ENCODE measurements at places on chromosomes 5 and 9.

DNA sequence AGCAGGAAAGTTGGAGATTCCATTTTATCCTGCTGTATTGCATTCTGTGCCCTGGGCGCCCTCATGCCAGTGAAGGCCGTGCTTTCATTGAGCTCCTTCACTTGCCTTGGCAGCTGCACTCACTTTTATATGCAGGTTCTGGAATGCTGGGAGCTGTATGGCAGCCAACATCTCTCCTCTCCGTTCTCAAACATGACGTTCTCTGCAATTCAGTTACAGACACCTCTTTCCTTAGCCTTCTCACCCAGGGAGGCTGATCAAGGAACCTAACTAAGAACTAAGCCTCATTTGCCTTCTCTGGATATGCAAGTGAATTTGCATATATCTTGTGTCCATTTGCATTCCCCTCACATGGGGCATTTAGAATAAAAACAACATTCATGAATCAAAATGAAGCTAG lies 29.4 kb upstream of the PURA start:
- no peak for DNase-seq

- DNase-seq, result no peak
Observed at GRCh38 chr9:2740616-2741015, 23.3 kb downstream of the KCNV2 start.

DNA sequence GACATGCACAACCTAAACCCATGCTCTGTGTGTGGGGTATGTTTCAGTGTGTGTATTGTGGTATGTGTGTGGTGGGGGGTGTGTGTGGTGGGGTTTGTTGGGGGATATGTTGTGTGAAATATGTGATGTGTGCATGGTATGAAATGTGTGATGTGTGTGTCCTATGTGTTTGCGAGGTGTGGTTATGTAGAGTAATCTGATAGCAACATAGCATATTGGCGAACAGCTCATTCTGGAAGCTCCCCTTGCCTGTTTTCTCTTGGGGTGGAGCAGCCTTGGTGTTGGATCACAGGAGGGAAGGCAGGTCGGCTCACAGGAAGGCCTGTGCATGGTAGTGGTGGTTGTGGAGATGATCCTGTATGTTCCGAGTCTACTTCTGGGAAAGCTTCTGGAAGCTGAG lies 35.4 kb upstream of the PHF2 start:
- no peak for DNase-seq

GRCh38 chr5:27769748-27770402 lies 731.5 kb upstream of the CDH9 start:
- DNase-seq, result no peak

DNA sequence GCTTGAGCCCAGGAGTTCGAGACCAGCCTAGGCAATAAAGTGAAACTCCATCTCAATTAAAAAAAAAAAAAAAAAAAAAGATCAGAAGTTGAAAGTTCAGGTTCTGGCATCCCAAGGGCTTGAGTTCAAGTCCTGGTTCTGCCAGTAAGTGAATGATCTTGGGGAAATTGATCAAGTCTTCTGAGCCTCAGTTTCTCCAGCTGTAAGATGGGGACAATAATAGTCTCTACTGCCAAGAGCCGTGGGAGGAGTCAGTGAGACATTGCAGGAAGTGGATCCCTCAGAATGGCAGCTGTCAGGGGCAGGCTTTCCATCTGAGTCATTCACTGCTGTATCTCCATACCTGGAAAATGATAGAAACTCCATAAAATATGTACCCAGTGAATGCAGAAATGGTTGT lies 37.8 kb upstream of the FUBP3 start:
- no peak for DNase-seq

GRCh38 chr9:120913647-120914264 lies 12.8 kb downstream of the TRAF1 start:
- DNase-seq, result no peak

GRCh38 chr5:142798099-142798770 lies 28.1 kb downstream of the ARHGAP26 start:
- no peak for DNase-seq

DNA sequence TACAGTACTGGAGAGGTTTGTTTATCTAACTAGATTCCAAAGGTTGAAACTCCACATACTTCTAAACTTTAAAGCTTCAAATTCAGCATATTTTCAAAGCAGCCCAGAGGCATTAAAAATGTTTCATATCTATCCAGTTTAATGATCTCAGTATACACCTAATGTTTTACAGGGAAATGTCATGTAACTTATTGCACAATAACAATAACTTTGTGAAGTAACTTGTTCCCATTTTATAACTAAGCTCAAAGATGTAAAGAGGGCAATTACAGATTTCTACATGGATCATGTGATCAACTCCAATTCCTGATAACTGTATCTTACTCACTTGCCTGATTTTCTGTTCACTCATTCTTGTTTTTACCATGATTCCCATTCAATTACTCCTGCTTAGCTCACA lies 610.0 kb downstream of the TAF11L14 start:
- DNase-seq, result no peak

DNA sequence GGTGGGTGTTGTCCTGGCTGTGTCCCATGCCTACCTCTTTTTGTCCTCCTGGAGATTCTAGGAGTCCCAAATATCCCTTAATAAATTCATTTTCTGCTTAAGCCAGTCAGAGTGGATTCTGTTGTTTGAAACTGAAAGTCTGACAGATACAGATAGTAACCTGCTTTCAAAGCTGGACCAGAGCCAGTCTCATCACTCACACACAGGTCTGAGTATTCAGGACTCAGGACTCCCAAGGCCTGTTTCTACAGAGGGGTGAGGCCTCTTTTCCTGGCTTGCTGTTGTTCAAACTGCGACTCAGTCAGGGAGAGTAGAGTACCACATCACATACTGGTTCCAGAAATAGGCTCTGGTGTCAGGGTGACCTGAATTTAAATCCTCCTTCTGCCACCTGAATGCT lies 190.1 kb downstream of the PAX5 start:
- DNase-seq, result no peak

GRCh38 chr9:126933334-126933980 lies 18.9 kb downstream of the RALGPS1 start:
- no peak for DNase-seq

- no peak for DNase-seq
Observed at GRCh38 chr5:42811591-42812446, at the start of gene SELENOP. Gene SELENOP (minus strand): TSS chr5:42811892. CDS start chr5:42808353, 3,539 bp downstream.
